Hepatocyte (in vitro differentiated cells): ENCODE measurements at places on chromosomes 16 and 17. TPM values are rescaled to one million over a fixed set of nuclear protein-coding genes. Genes with fewer than 3 reads are reported as not detected.

Gene KRTAP17-1
- 0.33 TPM in 1 of 2 replicates, not detected in the other for polyA plus RNA-seq

Gene OVCA2
- polyA plus RNA-seq: 72.5 and 72.7 TPM in 2 replicates

Gene JMJD6
- polyA plus RNA-seq: 34.5 and 44.8 TPM in 2 replicates

Gene EVPLL
- 0.55 TPM in 1 of 2 replicates, not detected in the other for polyA plus RNA-seq

Gene NPIPB2
- 12.2 and 15.4 TPM in 2 replicates for polyA plus RNA-seq

Gene ZMYND15
- polyA plus RNA-seq: 4.1 and 4.8 TPM in 2 replicates

Gene NAGS
- 8.0 and 14.4 TPM in 2 replicates for polyA plus RNA-seq

Gene PSMD3
- 114 and 124 TPM in 2 replicates for polyA plus RNA-seq

- no peak for DNase-seq
Observed at GRCh38 chr16:9300252-9300651, 208.8 kb downstream of the HAPSTR1 start.

- no peak for DNase-seq
Observed at GRCh38 chr17:173166-173911, 8.1 kb downstream of the DOC2B start.

GRCh38 chr16:81151648-81152310 lies 55.6 kb upstream of the GCSH start:
- DNase-seq: no peak

DNA sequence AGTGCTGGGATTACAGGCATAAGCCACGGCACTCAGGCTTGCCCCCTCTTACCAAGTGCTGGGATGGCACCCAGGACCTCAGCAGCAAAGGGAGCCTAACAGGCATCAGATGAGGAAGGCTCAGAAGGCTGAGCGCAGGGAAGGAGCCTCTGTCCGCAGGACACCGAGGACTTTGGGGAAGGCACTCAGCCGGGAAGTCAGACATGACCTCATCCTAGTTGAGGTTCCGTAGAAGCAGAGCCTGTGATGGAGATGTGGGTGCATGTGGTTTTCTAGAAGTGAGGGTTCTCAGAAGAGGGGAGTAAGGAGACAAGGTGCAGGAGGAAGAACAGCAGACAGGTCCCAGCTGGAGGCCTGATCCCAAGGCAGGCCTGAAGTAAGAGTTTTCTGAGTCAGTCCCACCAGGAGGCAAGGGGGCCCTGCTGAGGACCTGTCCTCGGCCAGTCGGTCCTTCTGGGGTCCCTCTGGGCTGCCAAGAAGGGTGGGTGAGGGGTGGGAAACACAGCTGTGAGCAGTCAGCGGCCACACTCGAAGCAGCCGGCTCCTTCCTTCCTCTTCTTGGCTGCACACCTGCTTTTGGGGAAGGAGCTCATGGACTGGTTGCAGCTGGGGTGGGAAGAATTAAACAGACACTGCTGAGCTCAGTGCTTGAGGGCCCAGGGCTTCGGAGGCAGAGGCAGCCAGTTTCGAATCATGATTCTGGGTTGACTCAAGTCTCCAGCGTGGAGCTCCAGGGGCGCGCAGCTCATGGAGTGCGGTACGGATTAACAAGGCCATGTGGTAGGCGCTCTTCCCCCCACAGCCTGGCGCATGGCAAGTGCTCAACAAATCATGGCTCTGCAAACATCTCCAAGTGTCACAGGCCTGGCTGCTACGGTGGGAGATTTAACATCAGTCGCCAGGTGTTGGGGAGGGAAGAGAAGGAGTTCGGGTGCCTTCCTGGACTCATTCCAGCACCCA lies 38.9 kb upstream of the SNN start:
- no peak for DNase-seq

GRCh38 chr17:10072556-10073425 lies 125.6 kb downstream of the GAS7 start:
- DNase-seq: no peak

DNA sequence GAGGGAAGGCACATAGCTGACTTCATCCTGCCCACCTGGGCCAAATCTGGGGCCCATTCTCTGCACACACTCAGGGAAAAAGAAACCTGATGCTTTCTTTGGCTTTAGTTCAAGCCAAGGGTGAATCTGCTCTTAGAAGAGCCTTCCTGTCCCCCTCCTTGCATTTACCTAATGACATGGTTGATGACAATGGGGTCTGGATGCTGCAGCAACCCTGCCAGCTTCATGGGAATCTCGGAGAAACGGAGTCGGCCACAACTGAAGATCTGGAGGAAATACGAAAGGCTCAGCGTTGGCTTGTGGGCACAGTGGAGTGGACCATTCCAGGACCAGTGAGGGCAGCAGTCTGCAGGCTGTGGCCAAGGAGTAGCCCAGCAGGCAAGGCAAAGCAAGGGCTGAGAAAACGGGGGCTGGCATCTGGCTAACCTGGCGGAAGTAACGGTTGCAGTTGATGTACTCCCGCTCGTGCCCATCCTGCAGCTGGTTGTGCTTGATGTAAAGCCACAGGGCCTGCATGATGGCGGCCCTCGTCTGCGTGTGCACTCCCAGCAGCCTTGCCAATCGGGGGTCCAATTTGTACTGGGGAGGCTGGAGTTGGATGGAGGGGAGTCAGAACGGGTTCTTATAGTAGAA lies 6.4 kb upstream of the FTSJ3 start:
- no peak for DNase-seq

DNA sequence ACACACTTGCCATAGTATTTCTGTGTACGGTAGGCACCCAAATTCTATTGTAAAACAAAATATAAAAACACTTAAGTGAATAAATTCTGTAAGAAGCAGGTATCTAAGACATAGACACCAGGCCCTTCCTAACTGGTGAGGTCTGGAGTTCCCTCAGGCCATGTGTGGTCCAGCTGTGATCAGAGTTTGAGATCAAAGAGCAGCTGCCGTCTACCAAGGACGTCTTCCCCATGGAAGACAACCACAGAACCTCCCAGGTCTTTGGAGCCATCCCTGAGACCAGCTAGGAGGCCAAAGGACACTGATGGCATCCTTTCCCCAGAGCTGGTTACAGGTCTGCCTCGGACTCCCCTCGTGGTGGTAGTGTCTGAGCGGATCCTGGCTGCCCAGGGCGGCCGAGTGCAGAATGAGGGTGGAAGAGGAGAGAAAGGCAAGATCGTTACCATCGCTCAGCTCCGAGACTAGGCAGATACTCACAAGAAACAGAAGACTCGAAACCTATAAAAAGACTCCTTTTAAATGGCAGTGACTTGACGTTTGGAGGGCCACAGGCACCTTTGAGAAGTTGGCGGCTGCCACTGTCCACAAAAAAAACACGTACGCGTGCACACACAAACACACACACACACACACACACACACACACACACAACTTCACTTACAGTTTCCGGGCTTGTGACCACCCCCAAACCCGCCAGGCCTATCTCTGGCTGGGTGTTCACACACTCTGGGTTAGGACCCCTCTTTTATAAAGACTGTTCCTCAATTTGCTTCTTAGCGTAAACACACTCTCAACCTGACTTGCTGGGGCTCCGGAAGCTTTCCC lies 7.5 kb downstream of the TIMP2 start:
- DNase-seq: no peak

GRCh38 chr17:8185582-8186445 lies 4.2 kb downstream of the BORCS6 start:
- DNase-seq: peak; percentile 91

DNA sequence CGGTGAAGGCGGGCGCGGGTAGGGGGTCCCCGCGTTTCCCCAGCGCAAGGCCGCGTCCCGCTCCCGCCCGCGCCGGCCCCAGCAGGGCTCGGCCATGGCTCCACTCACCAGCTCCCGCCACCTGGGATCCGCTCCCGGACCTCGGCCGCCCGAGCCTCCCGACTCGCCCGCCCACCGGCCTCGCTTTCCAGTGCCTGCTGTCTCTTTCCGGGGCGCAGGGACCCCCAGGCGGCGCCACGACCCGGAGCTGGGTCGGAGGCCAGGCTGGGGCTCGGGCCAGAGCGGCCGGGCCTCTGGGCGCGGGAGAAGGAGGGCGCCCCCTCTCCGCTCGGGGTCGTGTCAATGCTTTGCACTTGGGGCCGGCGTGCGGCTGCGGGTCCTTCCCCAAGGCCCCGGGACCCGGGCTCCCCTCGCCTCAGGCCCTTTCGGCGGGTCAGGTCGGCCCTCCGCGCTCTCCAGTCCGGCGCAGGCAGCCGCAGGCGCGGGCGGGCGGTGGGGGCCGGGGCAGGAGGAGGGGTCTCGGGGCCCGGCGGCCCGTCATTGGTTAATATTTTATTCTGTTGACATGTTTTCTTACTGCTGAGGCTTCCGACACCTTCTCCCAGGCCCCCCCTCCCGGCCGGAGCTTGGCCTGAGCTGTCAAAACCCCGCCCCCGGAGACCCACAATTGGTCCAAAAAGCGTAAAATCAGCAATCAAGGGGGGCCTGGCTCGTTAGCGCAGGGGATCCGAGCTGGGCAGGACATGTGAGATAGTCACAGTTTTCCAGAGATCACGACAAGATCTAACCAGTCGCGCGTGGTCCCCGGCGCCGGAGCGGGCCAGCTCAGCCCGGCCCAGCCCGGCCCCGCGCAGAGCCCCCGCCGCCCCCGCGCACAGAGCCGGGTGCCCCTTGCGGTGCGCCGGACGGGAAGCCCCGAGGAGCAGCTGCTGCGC lies at the start of gene TBX2:
Gene TBX2 (plus strand): TSS at position 713 of the 935 bp plus-strand sequence. CDS start 334 bp downstream, outside the sequence.
- DNase-seq: peak; percentile 87

DNA sequence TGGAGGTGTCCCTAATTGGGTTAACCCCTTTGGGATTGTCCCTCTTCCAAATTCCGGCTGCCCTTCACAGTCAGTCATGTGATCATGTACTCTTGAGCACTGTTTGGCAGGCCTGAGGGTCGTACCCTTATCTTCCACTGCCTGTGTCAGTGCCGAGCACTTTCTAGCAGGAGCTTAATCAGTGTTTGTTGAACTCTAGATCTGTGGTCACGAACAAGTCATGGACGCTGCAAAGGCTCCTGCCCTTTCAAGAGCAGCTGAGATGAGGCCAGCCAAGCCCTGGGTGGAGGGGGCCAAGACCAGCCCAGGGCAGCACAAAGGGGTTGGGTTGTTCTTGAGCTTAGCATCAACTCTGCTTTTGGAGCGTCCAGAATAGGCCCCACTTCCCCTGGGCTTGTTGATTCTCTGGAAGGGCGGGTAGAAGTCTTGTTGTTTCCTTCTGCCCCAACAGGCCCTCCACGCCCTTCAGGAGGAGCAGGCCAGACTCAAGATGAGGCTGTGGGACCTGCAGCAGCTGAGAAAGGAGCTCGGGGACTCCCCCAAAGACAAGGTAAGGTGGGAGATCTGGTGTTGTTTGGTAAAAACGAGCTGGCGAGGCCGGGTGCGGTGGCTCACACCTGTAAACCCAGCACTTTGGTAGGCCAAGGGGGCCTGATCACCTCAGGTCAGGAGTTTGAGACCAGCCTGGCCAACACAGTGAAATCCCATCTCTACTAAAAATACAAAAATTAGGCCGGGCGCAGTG lies 5.3 kb downstream of the IFI35 start:
- DNase-seq: no peak

DNA sequence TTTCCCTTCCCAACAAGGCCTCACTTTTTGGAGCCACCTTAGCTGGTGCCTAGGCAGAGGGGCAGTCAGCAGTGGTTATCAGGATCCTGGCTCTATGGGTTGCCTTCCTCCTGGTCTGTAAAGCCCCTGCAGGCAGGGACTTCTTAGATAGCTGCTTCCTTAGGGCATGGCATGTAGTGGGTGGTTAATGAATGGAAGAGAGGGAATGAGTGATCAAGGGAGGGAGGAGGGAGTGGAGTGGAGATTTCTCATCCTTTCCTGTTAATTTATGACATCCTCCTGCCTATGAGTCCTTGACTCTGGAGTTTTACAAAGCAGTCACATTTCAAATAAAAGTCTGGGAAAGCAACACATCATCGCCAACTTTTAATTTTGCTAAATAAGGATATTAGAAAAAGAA lies 40.7 kb downstream of the SNX20 start:
- no peak for DNase-seq

GRCh38 chr17:48373130-48373830 lies 56.7 kb downstream of the SKAP1 start:
- no peak for DNase-seq

GRCh38 chr17:79437081-79437480 lies 173.8 kb downstream of the RBFOX3 start:
- DNase-seq: no peak

DNA sequence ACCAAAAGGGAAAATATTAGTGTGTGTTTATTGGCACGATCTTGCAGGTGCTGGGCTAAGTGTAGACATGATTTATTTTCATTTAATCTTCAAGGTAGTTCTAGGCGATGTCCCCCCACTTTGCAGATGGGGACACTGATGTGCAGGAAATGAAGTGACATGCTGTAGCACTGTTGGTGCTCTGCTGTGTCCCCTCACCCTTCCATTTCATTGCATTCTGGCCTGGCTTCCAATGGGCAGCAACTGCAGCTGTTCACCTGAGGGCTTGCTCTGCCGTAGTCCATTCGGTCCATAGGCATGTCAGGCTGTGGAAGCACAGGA lies 123.9 kb downstream of the PRKCB start:
- no peak for DNase-seq

- no peak for DNase-seq
Observed at GRCh38 chr16:80812593-80812992, 8.2 kb upstream of the CDYL2 start.

- no peak for DNase-seq
Observed at GRCh38 chr16:11014136-11014535, 69.8 kb downstream of the CLEC16A start.

DNA sequence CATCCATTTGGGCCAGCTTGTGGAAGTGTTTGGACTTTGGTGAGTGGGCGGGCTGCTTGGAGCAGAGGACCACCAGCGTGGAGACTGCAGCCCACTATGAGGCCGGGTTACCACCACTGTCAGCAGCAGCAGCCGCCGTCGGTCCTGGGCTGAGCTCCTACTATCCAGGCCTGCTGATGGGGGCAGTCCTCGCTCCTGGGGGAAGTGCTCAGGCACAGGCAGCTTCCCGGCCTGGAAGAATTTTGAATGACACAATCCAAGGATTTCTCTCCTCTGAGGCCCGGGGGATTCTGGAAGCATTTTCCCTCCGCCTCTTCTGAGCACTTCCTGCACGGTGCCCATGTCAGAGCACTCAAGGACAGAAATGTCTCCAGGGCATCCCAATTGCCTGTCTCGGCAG lies 5.3 kb upstream of the NOD2 start:
- DNase-seq: no peak

DNA sequence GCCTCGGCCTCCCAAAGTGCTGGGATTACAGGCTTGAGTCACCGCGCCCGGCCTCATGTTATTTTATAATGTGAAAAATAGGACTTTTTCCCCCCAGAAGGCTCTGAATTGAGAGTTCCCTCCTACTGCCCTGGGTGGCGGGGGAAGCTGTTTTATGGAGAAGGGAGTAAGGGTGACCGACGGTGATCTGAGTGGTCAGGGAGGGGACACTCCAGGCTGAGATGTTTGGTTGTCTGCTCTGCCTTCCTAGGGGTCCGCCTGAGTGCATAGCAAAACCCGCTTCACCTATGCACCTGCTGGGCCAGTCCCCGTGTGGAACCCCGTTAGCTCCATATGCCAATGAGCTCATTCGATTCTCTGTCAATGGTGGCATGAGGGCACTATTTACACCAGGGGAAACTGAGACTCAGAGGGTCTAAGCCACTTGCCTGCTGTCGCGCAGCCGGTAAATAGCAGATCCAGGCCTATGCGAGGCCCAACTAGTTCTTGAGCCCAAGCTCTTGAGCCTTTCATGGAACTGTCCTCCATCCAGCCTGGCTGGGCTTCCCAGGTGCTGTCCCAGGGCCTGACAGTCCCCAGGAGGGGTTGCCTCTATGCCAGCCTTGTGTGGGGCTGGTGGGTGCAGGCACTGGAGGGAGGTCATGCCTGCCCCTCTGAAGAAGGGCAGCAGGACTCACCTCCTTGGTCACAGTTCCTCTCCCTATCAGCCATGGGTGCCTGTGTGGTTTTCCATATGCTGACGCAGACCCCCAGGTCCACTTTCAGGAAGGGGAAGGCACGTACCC lies 1.7 kb upstream of the GJD3 start:
- DNase-seq: no peak
